ENCODE measurements at places on chromosomes 5 and 9.

- no peak for DNase-seq
Measured at GRCh38 chr5:57366744-57367143, 115.9 kb downstream of the ACTBL2 start.

DNA sequence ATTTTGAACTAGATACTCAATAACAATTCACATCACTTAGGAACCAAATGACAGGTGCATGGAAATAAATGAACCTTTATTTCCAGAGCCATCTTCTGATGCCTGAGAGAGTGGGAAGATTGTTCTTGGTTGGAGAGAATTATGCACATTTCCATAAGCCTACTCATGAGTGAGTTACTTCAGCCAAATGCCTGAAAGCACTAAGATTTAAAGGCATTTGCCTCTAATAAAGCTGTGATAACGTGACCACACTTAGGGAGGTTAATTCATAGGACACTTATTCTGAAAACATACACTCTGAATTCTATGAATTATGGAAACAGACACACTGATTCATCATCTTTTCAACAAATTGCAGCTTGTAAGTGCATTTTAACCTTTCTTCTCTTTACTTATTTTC, 40.0 kb downstream of the KCTD16 start:
- DNase-seq: no peak

DNA sequence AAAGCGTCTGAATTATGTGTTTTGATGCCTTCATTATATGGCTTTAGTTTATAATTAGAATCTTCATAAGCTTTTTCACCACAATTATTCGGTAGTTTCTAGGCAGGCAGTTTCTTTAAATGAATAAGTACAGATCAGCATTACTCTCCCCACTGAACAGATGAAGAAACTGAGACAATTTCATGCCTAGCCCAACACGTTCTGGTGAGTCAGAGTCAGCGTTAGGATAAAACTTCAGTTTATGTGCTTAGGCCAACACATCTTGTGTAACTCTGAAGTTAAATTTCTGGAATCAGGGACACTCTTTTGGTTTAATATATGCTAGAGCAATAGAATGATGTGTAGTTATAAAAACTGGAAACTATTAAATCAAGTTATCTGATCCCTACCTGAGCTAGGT, 186.7 kb upstream of the ELL2 start:
- no peak for DNase-seq

DNA sequence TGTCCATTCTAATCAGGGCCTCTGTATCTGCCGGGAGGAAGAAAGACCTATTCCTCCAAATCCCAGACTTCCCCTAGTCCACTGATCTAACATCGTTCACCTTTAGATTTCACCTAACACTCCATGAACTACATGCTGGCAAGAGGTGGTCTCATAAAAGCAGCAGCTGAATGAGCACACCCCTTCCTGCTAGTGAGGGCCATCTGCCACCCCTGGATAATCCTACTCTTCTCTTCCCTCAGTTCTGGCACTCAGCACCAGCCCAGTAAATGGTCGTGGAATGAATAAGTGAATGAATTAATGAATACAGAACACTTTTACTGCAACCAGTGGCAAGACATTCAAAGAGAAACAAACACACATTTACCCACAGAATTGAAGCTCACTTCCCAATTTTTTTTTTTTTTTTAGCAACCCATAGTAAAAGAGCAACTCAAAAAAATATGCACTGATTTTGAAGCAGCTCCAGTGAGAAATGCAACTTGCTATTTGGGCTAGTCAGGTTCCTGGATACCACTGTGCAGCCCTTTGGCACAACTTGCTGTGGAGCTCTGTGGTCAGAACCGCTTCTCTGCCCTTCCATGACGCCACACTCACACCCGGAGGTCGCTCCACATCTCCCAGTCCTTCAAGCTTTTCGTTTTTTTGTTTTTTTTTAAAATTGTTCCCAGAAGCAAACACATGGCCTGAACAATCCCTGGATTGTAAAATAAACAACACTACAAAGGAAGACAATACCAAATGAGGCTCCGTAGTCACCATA, 6.2 kb downstream of the RNF183 start:
- DNase-seq: no peak

GRCh38 chr9:124551472-124552272, 44.5 kb upstream of the NR5A1 start:
- no peak for DNase-seq

Measured in cortex of kidney (tissue), 1 donor.